ENCODE measurements at places on chromosomes 2 and 18. TPM values are rescaled to one million over a fixed set of nuclear protein-coding genes. Genes with fewer than 3 reads are reported as not detected.

DNA sequence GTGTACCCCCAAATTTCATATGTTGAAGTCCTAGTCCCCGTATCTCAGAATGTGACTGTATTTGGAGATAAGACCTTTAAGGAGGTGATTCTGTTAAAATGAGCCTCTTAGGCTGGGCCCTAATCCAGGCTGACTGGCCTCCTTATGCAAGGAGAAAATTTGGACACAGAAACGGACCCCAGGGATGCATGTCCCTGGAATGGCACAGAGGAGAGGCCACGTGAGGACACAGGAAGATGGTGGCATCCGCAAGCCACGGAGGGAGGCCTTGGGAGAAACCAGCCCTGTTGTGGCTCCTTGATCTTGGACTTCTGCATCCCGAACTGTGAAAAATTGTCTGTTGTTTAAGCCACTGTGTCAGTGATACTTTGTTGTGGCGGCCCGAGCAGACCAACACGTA, 150.7 kb downstream of the COL4A4 start:
- DNase-seq = no peak

DNA sequence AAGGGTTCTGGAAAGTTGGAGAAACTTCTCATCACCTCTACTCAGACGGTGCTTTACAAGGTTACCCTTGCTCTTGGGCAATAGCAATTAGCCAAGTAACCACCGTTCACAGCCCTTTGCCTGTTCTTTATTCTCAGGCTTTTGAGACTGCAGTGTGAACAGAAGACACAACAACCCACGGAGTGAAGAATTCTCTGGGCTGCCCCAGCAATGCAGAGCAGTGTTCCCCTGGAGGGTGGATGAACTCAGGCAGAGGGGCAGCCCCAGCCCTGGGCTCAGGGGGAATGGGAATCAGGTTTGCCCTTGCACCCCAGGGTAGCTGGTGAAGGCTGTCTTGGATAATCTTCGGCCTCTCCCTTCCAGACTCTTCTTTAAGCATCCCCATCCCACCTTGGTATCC, 69.1 kb downstream of the MCFD2 start:
- no peak for DNase-seq

GRCh38 chr2:241378816-241379215, 22.7 kb downstream of the FARP2 start:
- no peak for DNase-seq

GRCh38 chr2:102439065-102439695, 16.2 kb downstream of the IL18RAP start:
- DNase-seq = no peak

DNA sequence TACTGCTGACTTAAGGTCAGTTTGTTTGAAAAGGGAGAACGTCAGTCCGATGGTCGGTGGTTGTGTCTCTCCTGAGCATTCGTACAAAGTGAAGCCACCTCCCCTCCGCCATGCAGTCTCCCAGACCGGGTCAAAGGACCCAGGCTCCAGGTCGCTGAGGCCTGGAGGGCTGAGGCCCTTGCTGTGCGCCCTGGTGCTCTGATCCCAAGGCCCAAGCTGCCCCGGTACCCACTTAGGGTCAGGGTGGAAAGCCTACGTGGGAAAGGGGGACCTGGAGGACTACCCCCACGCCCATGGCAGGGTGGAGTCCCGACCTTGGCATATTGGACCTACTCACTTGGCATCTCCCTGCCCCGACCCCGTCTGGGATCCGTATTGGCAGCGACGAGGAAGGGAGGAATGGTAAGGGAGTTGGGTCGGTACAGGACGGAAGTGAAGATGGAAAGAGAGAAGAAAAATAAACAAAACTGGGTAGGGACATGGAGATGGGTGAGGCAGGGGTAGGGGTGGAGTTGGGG, 8.0 kb upstream of the SIX3 start:
- no peak for DNase-seq

GRCh38 chr2:4976407-4976806, 715.8 kb upstream of the SOX11 start:
- DNase-seq = no peak

- no peak for DNase-seq
Measured at GRCh38 chr2:158677542-158677941, 117.6 kb upstream of the DAPL1 start.

GRCh38 chr2:105873281-105873680, 128.6 kb downstream of the NCK2 start:
- DNase-seq = no peak

FAP gene
- 171 TPM for total RNA-seq

DNA sequence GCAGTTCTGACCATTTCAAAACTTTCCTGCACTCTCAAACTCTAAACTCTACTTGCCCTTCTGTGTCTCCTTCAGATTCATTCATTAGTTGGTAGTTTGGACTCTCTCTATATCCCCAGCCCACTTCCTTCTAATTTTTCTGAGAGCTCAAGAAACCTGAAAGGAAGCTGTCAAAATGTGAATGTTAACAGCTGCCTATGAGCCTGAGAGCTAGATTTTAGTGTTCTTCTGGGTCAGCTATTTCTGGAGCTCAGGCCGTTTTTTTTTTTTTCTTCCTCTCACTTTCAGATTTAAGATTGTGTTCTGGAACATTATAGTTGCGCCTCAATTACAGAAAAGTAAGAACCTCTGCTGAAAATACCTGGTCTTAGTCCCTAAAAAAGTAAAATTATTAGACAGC, 73.1 kb downstream of the RTN4 start:
- DNase-seq = no peak

- no peak for DNase-seq
Measured at GRCh38 chr2:48415836-48416515, 114.0 kb upstream of the STON1 start.

- no peak for DNase-seq
Measured at GRCh38 chr18:70627182-70627802, 338.4 kb downstream of the SOCS6 start.

DNA sequence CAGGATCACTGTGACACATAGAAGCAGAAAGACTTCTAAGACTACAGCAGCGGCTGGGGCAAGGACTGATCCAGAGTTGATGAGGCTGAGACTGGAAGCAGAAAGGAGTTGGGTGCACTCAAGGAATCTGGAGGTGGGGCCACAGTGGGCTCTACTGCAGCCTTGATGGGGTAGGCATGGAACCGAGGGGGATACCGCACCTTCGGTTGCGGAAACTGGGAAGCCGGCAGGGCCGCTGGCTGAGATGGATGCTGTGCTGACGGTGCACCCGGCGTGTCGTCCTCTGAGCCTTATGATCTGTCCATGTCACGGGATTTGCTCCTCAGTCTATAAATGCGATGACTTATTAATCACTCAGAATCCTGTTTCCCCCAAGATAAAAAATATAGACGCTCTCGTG, 473.5 kb upstream of the MYT1L start:
- DNase-seq = no peak

DNA sequence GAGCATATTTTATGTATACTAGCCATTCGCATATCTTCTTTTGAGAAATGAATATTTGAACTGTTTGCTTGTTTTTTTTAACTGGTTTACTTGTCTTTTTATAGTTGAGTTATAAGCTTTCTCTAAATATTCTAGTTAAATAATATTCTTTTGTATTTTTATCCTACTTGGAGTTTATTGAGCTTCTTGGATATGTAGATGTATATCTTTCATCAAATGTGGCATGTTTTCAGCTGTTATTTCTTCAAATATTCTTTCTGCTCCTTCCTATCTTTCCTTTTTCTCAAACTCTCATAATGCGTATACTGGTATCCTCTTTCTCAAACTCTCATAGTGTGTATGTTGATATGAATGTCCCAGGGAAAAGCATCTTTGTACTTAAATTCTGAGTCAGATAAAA, 100.3 kb upstream of the NCKAP5 start:
- no peak for DNase-seq

DNA sequence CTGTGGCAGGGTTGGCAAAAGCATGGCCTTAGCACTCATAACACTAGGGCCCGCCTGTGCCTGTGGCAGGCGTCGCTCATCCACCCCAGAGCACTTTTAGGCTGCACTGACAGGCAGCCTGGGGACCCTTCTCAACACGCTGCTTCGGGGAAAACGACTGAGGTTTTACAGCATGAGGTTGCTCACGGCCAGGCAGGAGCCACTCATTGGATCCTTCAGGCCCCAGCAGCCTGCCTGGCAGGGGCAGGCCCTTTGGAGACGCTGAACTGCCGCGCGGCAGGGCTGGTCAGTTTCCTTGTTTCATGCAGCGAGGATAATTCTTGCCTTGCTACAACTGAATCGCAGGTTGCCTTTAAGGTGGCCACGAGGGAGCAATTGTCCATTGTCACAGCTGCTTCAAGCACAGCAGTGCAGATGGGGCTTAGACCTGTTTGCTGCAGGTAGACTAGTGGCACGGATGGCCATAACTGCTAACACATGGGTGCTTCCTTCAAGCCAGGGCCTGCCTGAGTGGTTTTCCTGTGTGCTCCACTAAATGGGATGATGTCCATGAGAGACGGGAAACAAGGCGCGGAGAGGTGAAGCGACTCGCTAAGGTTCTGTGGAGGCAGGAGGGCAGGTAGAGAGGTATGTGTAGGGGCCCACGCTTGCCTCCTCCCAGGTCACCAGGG, 49.9 kb upstream of the HS6ST1 start:
- DNase-seq = no peak

DNA sequence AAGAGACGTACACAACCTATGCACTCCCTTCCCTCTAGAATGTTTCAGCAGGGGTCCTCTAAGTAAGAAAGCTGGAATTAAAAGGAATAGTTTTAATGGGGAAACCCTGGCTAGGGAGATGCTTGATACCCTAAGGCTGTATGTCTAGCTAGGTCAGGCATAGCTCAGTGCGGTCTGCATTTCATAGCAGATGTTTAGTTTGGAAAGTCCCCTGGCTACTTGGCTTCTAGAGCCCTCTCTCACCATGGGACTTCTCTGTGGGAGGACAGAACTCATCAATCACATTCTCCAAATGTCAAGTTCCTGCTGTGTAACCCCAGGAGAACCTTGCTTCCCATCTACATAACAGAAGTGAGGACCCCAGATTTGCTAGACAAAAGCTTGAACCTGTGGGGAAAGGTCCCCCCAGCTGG, 24.1 kb upstream of the ANXA4 start:
- DNase-seq = no peak

- no peak for DNase-seq
Measured at GRCh38 chr18:75409806-75410205, 17.7 kb downstream of the SMIM21 start.

- DNase-seq = no peak
Measured at GRCh38 chr2:524442-524841, 152.8 kb downstream of the TMEM18 start.

ABCG5 gene
- not detected for total RNA-seq

DNA sequence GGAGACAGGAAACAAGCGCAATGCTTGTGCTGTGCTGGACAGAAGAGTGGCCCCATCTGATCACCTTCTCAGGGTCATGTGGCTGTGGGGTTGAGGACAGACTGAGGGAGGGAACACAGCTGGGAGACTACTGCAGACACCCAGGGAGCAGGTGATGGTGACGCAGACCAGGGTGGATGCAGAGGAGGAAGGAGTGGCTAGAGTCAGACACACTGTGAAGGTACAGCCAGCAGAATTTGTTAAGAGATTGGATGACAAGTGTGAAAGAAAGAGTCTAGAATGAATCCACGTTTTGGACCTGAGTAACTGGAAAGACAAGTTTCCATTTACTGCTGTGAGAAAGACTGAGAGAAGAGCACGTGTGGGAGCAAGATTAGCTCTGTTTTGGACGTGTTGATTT, 15.9 kb upstream of the POMC start:
- DNase-seq = no peak

DNA sequence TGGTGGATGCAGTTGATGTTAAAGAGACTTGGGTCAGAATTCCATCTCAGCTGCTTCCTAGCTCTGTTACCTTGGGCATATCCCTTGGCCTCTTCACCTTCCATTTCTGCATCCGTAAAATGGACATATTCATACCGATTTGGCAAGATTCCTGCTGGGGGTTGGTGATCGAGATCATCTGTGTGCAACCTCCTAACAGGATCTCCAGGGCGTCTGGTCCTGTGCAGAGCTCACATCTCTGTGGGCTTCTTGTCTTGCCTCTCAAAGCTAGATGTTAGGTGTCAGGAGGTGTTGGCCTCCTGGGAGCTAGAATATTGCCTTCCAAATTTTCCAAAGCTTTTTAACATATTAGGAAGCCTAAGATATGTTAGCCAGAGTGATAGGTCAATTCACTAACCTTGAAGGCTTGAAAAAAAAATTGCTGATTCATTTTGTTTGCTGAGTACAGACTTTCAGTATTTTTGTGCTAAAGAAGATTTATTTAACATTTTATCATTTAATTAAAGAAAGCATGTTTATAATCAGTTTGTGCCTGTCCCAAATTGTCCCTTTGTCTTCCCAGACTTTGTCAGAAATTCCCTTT, 69.7 kb upstream of the ZNF516 start:
- DNase-seq = no peak

PCBP1 gene
- 221 TPM for total RNA-seq

HRH4 gene
- total RNA-seq = not detected

GRCh38 chr18:1045658-1046057, 141.0 kb downstream of the ADCYAP1 start:
- DNase-seq = no peak

LCT gene
- total RNA-seq = not detected

ARHGAP25 gene
- total RNA-seq = 0.50 TPM

- DNase-seq = no peak
Measured at GRCh38 chr18:12749121-12749520, 46.3 kb downstream of the PSMG2 start.

CREG2 gene
- not detected for total RNA-seq

GAL3ST2 gene
- 1.3 TPM for total RNA-seq

APLF gene
- total RNA-seq = 3.9 TPM

GRCh38 chr2:1366546-1367134, 46.6 kb upstream of the TPO start:
- DNase-seq = no peak

DNA sequence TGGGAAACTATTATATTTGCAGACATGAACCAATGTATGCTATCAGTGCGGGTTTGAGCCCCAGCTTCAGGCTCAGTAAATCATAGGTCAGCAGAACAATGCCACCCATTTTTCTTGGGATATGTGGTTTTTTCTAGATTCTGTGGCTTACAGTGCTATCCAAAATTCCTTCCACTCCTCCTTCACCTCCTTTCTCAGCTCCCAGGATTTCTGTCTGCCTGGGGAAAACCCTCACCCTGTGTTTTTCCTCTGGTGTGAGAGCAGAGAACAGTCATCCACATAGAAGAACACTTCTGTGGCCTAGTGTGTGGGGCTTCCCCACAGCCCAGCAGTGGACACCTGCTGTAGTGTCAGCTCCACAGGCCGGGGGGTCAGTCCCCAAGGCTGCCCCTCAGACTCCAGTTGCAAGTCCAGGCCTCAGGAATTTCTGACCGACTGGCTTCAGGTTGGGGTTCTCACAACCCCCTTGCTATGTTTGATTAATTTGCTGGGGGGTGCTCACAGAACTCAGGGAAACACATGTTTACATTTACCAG, 238.2 kb downstream of the LDLRAD4 start:
- no peak for DNase-seq

GRCh38 chr2:15734674-15735483, 143.2 kb downstream of the DDX1 start:
- no peak for DNase-seq

GRCh38 chr2:208046686-208047085, 21.4 kb upstream of the PLEKHM3 start:
- no peak for DNase-seq

GRCh38 chr2:131054488-131054887, 38.8 kb downstream of the FAM168B start:
- no peak for DNase-seq

- DNase-seq = no peak
Measured at GRCh38 chr18:36331521-36331971, 34.0 kb downstream of the FHOD3 start.

Measured in chondrocyte (in vitro differentiated cells).